ENCODE measurements at places on chromosomes 2 and 18.
A peak's percentile ranks its signal among the peaks of the same experiment; 100 is the strongest.

DNA sequence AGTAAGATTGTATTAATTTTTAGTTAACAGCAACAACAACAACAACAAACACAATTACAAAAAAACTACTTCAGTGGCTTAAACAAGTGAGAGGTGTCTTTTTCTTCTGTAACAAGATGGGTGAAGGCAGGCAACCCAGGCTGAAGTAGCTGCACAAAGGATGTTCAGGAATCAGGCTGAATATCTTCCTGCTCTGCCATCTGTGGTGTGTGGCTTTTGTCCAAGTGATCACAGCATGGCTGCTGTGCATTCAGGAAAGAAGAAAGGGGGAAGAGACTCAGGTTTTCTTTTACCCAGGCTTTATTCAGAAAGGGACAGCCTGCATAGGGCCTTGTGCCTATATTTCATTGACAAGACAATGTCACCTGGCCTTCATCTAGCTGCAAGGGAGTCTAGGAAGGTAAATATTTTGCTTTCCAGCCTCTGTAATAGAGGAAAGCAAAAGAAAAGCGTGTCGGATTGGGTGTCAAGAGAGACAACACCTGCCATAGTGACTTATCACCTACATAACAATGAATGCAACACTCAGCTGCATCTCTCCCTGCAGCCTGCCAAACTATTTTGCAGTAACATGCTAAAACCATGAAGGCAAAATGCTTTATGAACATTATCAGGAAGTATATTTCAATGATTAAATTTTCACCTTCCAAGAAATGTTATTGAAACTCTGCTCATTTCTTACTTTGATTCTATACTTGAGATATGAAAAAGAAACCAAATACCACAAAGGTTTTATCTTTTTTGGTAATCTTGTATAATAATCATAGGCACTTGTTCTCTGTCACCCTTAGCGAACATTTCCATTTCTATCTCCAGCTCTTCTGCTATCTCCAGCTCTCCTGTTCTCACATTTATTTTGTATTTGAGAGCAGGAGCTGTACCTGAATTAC lies 14.6 kb downstream of the G6PC2 start:
- DNase-seq, result no peak

DNA sequence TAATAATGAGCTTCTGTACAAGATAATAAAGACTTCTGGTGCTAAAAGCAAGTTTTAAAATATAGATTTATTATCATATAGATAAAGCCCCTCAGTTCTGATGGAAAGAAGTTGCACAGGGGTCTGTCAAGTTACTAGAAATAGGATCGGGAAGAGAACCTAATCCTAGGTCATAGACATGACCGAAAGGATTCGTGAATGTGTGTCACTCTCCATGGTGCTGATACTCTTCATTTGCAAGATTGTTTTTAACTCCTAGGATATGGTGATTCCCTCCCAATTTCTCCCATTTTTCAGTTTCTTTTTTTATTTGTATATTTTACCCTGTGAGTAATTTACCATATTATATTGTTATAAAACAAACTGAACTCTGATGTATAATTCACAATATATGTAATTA lies 58.9 kb upstream of the CTNNA2 start:
- DNase-seq, result no peak

- no peak for DNase-seq
Observed at GRCh38 chr2:95004711-95005110, 20.8 kb upstream of the MAL start.

DNA sequence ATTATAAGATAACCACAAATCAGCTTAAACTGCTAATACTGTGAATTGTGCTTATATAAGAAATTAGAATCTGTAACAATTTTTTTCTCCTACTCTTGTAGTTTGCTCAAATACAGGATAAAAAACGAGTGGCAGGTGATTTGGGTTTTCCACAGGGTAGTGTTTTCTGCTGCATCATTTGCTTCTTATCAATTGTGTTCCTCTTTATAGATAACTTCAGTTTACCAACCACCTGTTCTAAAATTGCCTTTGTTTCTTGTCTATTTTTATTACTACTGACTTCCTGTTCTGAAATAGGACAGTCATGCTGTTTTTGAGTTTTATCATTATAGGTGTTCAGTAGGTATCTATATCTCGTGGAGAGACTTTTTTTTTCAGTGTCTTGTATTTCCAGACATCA lies 56.9 kb downstream of the MFSD6 start:
- DNase-seq, result peak; percentile 43

DNA sequence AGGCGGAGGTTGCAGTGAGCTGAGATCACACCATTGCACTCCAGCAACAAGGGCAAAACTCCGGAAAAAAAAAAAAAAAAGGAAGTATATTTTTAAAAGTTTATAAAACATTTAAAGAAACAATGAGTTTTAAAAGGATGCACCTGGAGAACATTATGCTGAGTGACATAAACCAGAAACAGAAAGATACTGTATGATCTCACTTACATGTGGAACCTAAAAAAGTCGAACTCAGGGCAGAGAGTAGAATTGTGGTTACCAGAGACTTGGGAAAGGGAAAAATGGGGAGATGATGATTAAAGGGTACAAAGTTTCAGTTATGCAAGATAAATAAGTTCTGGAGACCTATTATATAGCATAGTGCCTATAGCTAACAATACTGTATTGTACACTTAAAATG lies 52.8 kb upstream of the RTN4 start:
- no peak for DNase-seq

DNA sequence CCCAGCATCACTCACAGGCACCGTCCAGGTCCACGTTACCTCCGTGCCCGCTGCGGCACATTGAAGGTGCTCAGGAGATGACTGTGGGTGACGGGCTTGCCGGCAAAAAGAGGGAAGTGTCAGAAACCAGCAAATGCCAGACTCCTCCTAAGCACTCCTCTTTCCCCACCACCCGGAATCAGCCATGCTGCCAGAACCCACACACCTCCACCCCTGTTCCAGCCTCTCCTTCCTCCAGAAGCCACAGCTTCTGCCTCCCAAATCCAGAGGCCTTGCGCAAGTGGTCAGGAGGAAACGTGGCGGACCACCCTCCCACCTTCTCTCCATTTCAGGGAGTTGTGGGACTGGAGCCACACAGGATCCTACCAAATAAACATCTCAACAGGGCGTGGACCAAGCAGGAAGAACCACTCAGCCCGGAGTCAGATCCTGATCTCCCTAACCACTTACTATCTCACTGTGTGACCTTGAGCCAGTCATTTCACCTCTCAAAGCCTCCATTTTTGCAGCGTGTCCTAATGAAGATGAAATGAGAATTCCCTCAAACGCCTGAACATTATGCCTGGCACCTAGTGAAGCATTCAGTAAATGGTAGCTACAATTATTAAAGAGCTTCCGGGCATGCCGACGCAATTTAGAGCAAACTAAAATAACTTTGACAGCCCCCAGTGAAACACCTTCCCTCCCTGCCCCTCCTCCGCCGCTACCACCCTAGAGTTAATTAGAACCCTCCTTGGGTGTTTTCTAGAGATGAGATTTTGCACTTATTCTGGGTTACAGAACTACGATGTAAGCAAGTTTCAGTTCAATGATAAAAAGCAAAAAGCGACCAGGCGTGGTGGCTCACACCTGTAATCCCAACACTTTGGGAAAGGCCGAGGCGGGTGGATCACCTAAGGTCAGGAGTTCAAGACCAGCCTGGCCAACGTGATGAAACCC lies 32.9 kb downstream of the SMAD7 start:
- no peak for DNase-seq

GRCh38 chr2:164621764-164622105 lies 453 bp upstream of the GRB14 start:
- no peak for DNase-seq

DNA sequence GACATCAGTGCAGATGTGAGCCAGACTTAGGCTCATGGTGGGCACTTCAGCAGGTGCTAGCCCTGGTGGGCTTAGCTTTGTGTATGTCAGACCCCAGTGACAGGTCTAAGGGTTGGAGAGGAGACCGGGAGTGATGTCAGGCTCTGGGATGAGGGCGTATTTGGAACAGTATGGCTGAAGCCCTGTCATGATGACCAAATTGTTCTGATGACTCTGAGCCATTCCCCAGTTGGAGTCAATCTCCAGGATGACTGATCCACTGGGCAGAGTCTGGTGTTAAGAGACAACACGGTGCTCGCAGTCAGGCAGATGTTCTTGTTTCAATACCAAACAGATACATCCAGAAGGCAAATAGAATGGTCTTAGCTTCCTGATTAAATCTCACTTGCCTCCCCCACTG lies 241.5 kb downstream of the SOX11 start:
- no peak for DNase-seq

GRCh38 chr2:225282858-225283710 lies 116.4 kb upstream of the NYAP2 start:
- DNase-seq, result peak; percentile 33
